ENCODE measurements at places on chromosomes 11 and 22.

DNA sequence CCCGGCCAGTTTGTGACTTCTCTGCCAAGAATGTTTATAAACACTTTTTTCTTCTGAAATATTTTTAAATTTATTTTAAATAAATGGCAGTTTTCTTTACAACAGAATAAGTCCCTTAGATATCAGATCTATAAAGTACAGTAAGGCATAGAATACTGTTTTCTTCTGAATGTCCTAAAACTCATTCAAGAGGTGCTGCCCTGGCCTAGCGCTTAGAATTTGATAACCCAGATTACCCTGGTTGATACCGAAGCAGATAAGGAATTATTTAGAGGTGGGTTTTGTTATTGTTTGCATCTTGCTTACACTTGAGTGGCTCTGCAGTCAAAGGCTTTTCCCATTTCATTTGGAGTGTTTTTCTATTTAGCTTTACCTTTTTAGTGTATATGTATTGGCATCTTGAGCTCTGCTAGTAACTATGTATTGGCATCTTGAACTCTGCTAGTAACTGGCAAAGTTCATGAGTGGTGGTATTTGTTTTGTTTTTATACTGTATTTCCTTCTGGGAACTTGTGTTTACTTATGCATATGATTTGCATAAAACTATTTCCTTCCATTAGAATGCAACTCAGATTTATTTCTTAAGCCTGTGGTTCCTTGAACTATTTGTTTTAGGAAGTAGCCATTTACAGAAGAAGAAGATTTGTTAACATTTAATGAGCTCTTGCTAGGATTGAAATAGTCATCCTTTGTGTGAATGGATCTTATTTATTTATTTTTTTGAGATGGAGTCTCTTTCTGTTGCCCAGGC lies 1.2 kb downstream of the ACAD8 start:
- DNase-seq = no peak

- DNase-seq = peak; percentile 78
Observed at GRCh38 chr11:66388780-66389386, 17.3 kb upstream of the SLC29A2 start.

- no peak for DNase-seq
Observed at GRCh38 chr22:28802595-28803123, 2.3 kb upstream of the XBP1 start.

- DNase-seq = peak; percentile 35
Observed at GRCh38 chr11:36265793-36266628, 23.2 kb downstream of the COMMD9 start.

GRCh38 chr11:10728789-10729472 lies 22.1 kb upstream of the CTR9 start:
- DNase-seq = no peak

- no peak for DNase-seq
Observed at GRCh38 chr11:126870021-126870420, 130.5 kb downstream of the KIRREL3 start.

DNA sequence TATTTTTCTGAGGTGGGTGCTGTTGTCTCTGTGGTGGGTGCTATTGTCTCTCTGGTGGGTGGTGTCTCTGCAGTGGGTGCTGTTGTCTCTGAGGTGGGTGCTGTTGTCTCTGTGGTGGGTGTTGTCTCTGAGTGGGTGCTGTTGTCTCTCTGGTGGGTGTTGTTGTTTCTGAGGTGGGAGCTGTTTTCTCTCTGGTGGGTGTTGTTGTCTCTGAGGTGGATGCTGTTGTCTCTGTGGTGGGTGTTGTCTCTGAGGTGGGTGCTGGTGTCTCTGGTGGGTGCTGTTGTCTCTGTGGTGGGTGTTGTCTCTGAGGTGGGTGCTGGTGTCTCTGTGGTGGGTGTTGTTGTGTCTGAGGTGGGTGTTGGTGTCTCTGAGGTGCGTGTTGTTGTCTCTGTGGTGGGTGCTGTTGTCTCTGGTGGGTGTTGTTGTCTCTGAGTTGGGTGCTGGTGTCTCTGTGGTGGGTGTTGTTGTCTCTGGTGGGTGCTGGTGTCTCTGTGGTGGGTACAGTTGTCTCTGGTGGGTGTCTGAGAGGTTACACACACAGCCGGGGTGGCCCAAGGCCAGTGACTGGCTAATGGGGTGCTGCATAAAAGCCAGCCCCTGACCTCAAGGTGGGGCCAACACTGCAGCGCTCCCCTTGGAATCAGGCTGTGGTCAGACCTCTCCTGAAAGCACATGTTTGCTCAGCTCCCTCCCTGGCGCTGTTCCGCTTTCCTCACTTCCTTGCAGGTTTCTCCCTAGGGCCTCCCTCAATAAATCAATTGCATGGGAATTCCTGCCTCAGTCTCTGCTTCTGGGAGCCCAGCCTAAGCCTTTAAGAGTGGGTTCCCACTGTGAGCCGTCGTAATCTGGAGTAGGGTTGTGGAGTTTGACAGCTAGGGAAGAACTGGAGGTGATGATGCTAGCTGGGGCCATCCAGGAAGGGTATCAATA lies 31.0 kb upstream of the XBP1 start:
- DNase-seq = no peak

- no peak for DNase-seq
Observed at GRCh38 chr11:129611661-129612446, 203.8 kb upstream of the TMEM45B start.

GRCh38 chr11:92920331-92920730 lies 49.1 kb upstream of the MTNR1B start:
- no peak for DNase-seq

GRCh38 chr22:33108037-33108436 lies 49.9 kb upstream of the SYN3 start:
- no peak for DNase-seq

DNA sequence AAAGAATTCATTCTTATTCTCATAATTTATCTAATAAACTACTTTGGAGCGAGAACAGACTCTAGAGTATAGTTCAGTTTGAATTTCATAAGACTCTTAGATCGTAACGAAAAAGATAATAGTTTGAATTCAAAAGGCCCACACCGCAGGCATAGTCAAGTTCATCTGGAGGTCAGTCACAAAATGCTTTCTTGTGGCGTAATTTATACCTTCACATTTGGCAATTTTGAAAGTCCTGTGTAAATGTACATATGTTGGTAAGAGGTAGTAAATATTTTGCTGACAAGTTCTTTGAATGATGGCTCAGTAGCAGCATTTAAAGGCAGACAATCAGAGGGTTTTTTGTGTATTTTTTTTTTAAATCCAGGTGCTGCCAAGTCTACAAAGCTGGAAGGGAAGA lies 88.1 kb downstream of the TEAD1 start:
- no peak for DNase-seq

DNA sequence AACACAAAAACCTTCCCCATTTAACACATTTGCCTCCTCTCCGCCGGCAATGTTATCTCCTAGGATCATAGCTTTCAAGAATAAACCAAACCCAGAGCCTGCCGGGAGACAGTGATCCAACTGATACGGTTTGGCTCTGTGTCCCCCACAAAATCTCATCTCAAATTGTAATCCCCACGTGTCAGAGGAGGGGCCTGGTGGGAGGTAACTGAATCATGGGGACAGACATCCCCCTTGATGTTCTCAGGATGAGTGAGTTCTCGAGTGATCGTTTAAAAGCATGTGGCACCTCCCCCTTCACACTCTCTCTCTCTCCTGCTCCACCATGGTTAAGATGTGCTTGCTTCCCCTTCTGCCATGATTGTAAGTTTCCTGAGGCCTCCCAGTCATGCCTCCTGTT lies 33.3 kb downstream of the RBFOX2 start:
- no peak for DNase-seq

- DNase-seq = no peak
Observed at GRCh38 chr11:126112547-126112946, 49.9 kb upstream of the CDON start.

GRCh38 chr11:44557464-44557863 lies 8.0 kb upstream of the CD82 start:
- no peak for DNase-seq

- no peak for DNase-seq
Observed at GRCh38 chr11:128893578-128894285, 2.6 kb downstream of the KCNJ5 start.

DNA sequence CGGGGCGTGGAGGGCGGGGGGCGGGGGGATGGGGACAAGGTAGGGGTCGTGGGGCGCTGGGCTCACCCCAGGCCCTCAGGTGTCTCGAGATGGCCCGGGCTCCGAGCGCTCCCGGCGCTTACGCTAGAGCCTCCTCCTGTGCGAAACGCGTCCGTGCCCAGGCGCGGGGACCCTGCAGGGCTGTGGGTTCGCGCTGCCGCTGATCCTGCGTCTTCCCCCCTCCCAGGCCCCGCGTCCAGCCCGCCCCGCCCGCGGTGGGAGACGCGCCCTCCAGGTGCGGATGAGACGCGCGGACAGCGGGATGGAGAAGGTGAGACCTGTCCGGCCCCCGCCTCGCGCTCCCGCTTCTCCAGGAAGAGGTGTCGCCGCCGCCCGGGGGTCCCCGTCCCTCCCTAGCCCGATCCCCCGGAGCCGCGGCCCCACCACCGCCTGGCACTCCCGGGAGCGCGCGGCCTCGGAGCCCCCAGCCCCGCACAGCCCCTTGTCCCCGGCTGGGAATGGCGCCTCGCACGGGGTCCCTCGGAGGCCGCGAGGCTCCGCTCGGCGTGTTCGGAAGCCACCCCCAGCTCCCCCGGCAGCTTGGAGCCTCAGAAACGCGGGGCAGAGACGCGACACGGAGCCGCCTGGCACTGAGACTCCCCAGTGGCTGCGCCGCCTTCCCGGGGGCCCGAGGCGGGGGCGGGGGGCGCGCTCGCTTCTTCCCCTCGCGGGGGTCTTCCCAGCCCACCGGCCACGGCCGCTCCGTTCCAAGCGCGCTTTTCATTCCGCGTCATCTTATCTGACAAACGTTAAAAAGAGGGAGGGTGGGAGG lies 27.6 kb upstream of the TOLLIP start:
- peak; percentile 43 for DNase-seq

GRCh38 chr11:92329137-92329536 lies 104.5 kb downstream of the FAT3 start:
- DNase-seq = no peak

- no peak for DNase-seq
Observed at GRCh38 chr22:32531228-32531627, 56.6 kb downstream of the FBXO7 start.

- DNase-seq = no peak
Observed at GRCh38 chr11:134558258-134558835, 146.3 kb upstream of the B3GAT1 start.

DNA sequence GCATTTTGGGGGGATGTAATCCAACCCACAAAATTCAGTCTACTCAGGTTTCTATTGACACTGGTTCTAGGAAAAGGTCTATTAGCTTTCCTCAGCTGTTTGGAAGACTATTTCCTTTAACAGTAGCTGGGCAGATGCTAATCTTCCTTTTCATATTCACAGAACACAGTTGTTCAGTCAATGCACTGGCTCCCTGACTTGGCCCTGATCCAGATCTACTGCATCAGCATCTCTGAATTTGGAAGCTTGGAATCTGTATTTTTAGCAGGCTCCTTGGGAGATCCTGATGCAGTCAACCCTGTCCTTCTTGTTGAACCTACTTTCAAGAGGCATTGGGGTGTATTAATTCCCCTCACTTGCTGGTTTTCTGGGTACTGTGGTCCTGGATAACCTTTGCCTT lies 6.3 kb downstream of the HTATIP2 start:
- no peak for DNase-seq

GRCh38 chr11:64303109-64304031 lies 2.0 kb upstream of the ESRRA start:
- DNase-seq = no peak

DNA sequence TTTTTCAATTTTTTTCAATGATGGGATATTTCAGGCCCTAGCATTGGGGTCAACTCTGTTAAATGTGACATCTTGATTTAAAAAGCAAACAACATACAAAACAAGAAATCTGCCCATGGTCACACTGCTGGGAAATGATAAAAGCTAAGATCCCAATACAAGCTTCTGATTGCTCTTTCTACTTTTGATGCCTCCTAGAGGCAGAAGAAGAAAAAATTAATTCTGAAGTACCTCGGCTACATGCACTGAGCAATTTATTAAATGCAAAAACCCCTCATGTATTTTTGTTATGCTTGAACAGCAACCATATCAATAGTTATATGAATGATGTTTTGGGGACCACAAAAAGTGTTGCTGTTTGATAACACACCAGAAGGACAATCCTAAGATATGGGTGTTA lies 342.1 kb upstream of the NARS2 start:
- no peak for DNase-seq

DNA sequence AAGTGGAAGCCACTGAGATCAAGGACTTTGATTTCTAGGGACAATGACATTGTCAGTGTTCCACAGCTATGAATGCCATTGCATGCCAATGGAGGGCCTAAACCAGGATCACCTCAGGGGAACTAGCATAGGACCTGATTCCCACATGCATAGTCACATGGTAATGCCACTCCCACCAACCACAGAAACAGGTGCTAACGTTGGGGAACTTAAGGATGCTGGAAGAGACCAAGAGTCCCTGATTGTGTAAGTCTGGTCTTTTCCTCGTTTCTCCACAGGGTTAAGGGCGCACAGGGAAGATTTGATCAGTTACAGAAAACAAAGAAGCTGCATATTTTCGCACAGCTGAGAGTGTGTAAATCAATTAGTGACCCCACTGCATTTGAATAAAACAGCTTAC lies 59.4 kb upstream of the CD44 start:
- DNase-seq = no peak

GRCh38 chr11:111097191-111097590 lies 148.3 kb upstream of the POU2AF2 start:
- no peak for DNase-seq

- no peak for DNase-seq
Observed at GRCh38 chr11:74179234-74180052, 8.4 kb downstream of the PPME1 start.

DNA sequence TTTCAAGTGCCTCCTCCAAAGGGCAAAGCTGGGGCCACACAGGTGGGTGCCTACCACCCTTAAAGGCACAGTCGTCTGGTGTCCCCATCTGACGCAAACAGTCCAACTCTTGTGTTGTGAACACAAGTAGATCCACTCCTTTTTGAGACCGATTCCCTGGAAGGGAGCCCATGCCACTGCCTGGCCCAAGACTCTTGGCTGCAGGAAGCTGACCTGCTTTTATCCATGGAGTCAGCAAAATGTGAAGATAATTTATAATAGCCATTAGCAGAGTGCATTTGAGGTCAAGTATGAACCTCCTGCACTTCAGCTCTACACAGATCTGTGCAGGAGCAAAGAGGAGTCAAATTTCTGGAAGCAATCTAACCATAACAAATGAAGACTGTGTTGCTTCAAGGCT lies 68.5 kb downstream of the ADM start:
- DNase-seq = no peak

GRCh38 chr11:109914809-109915653 lies 178.2 kb upstream of the ZC3H12C start:
- no peak for DNase-seq

- DNase-seq = peak; percentile 17
Observed at GRCh38 chr11:3894128-3894731, 38.8 kb downstream of the STIM1 start.

GRCh38 chr11:67177399-67178281 lies 58.6 kb downstream of the KDM2A start:
- no peak for DNase-seq

All from CD4-positive, alpha-beta T cell treated with Interleukin-1 beta for 1 hour (primary cell).